Left lobe of liver (tissue), 2 donors: ENCODE measurements at places on chromosomes 13 and 19. TPM values are rescaled to one million over a fixed set of nuclear protein-coding genes. Genes with fewer than 3 reads are reported as not detected.

- DNase-seq = no peak
These were observed 17.0 kb upstream of the DOCK9 start for GRCh38 chr13:98994896-98995295.

DNA sequence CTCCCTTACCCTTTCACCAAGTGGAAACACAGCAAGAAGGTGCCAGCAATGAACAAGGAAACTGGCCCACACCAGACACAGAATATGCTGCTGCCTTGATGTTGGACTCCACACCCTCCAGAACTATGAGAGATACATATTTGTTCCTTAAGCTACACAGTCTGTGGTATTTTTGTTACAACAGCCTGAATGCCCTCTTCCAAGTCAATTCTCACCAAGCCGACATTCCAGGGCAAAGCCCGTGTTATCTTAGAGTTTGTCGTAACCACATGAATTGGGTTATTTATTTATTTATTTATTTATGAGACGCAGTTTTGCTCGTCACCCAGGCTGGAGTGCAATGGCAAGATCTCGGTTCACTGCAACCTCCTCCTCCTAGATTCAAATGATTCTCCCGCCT lies 14.9 kb downstream of the FGF21 start:
- DNase-seq = no peak

- no peak for DNase-seq
These were observed 48.5 kb downstream of the NBEA start for GRCh38 chr13:34990399-34991214.

ZNF729 gene
- not detected for total RNA-seq
